Activated CD4-positive, alpha-beta memory T cell treated with anti-CD3 and anti-CD28 coated beads for 36 hours (primary cell): ENCODE measurements at places on chromosomes 4 and X.

DNA sequence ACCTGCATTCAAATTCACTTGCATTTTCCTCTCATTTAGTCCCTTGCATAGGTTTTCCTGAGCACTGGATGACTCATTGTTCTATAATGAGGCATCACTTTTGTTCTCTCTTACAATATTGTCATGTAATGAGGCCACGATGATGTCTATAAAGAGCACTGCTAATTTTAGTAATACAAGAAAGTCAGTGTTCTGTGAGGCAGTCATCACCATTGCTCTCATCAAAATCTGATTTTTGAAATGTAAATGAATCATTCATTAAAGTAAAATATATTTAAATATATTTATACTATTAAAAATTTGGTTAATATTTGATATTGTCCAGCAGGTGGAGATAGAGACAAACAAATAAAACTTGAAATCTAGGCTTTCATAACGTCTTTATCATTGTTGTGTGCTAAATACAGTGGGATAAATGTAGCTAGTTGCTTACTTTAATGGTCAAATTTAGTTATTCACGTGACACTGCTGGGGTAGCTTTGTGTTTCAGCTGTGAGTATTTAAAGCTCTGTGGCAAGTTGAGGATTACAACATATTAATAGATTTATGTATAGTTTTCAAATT, 15.4 kb downstream of the HMGB2 start:
- no peak for DNase-seq

GRCh38 chrX:74420196-74421035, 877 bp upstream of the SLC16A2 start:
- peak; percentile 32 for DNase-seq

DNA sequence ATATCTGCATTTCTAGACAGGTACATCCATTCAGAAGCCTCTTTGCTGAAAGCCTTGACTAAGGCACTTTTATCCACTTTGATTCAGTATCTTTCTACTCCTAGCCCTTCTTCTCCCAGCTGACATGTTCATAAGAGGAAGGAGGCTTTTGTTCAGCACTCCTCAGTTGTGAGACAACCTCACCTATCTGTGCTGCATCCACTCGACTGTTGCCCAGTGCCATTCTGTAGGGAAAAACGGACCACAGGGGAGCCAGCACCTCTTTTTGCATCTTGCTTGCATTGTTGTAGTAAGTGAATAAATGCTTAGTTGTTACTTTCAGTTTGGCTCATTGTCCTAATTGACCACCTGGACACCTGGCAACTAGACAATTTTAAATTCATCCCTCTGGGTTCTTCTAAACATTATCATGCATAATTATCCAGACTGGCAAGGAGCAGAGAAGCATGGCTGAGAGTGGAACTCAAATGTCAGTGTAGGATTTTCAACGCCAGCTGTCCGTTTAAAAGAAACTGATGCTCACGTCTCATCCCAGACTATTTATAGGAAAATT, 83.8 kb upstream of the BOD1L1 start:
- DNase-seq = no peak

GRCh38 chrX:63686878-63687714, 97.9 kb downstream of the ARHGEF9 start:
- peak; percentile 6 for DNase-seq

DNA sequence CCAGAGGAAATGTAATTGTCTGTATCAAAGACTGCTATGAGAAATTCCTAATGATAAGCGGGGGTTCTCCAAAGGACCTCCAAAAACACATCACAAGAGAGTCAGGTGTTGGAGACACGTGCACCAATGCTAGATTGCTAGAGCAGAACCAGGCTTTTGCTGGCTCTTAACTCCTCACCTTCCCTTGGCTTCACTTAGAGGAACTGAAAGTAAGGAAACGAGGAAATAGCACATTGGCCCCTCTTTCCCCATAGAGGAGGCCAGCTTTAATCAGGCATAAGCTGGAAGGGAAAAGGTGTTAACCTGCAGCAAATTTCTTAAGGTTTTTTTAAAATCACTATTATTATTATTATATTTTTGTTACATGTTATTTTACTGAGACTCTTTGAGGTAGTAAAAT, 13.6 kb downstream of the OTC start:
- DNase-seq = no peak

DNA sequence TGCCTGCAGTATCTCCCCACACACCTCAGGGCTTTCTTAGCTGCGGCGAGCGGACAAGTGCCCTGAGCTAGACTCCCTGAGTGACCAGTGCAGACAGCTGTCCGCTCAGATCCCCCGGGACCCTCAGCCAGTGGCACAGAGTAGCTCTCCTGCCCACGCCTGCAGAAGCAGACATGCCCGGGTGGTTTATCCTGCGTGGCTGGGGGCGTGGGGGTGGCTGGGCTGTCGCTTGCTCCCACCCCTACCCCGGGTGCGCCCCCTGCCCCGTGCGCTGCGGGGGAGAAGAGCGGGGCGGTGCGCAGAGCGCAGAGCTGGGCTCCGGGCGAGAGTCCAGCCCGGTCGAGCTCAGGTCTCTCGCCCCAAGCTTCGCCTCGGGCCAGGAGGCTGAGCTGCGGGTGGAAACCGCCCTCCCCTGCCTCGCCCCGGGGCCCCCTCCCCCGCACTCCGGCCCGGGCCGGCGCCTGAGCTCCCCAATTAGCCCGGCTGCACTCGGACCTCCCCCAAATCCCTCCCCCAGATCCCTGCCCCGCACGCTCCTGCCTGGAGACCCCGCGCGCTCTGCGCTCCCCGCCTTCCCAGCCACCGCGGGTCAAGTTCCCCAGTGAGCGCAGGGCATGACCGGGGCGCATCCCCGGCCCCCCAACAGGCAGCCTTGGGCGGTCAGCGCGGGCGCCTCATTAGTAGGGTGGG, 11.7 kb upstream of the SHOX start:
- no peak for DNase-seq

- DNase-seq = no peak
These were observed 34.5 kb downstream of the GALNTL6 start for GRCh38 chr4:171847751-171848150.
